ENCODE measurements at places on chromosomes 2 and 18. TPM values are rescaled to one million over a fixed set of nuclear protein-coding genes. Genes with fewer than 3 reads are reported as not detected.

Gene SAG
- total RNA-seq = not detected

Gene UNC80
- not detected for total RNA-seq

Gene TTN
- total RNA-seq = 1.1 TPM

Gene IGFBP5
- total RNA-seq = 55.4 TPM

GRCh38 chr2:161423421-161424393 lies 7.6 kb downstream of the TBR1 start:
- DNase-seq = no peak

DNA sequence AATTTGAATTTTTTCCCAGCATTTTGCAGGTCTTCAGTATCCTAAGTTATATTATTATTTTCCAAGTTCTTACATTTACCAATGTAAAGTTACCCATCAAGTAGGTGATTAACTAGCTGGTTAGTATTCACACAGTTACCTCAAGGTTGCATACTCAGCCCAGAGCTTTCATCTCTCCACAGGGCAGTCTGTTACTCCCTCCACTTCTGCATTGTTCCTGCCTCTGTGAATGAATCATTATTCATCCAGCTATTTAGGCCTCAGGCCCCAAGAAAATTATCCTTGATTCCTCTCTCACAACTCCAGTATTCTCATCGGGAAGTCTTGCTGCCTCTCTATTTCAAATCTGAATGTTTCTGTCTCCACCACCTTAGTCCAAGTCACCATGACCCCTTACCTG lies 92.2 kb downstream of the SMC6 start:
- no peak for DNase-seq

DNA sequence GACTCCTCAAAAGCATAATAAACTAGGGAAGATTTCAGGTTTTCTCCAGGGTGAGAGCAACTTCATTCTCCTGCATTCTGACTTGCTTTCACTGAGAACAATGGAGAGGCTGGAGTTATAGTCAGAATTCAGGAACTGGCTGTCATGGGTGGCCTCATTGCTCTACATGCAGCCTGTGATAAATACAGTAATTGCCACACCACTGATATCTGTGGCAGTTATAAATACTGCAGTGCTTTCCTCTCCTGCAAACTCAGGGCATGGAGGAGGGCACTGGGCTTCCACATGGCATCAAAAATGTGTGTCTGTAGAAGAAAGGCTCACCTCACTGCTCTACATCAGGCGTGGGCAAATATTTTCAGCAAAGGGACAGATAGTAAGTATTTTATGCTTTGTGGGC lies 510.2 kb downstream of the ZNF516 start:
- no peak for DNase-seq

- no peak for DNase-seq
These were observed 240.5 kb downstream of the BCL2 start for GRCh38 chr18:63079114-63079513.

DNA sequence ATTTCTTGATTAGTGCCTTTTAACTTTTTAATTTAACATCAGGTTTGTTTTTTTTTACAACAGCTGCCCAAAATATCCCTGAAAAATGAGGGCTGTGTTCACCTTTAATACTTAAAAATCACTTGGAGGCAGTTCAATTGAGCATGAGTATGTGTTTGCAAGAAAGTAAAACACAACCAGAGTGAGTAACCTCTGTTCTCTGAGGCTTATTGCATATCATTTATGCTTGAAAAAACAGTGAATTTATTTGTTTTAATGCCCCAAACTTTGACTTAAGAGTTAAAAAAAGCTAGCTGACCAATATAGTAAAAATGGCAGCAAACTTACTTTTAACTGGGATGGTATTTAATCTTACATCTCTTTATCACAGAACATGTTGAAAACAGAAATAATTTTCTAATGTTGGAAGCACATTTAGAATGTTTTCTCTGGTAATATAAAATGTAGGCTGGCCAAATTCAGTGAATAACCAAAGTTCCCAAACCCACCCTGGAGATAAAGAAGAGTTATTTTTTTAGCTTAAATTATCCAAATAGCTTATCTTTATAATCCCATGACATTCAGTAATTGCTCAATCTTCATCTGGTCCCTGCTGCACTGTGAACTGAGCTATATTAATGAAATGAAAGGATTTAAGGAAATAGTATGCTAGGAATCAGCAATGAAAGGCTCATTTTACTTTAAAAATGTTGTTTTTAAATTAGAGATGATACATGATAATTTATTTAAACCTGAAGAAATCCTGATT lies 24.8 kb upstream of the EFEMP1 start:
- DNase-seq = no peak

DNA sequence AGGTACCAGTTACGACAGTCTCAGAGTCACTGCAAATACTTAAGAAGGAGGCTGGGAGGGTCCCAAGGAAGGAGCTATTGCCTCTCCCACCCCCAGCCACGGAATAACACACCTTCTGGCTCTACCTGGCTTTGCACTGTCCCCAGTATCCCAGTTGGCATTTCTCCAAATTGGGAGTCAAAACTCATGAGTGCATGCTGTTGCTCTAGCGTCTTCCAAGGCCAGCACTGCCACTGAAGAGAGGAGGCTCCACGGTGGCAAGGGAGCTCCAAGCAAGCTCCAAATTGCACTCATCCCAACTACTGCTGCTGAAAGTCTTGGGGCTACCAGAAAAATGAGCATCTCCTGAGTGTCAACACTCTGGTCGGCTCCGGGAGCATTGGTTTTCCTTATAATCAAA lies 1.6 kb downstream of the SCTR start:
- DNase-seq = no peak

Measured in left lobe of liver (tissue), 2 donors.